Kidney glomerular epithelial cell (primary cell): ENCODE measurements at places on chromosomes 4 and X.

- no peak for DNase-seq
Observed at GRCh38 chr4:52568351-52568750, 90.8 kb downstream of the USP46 start.

DNA sequence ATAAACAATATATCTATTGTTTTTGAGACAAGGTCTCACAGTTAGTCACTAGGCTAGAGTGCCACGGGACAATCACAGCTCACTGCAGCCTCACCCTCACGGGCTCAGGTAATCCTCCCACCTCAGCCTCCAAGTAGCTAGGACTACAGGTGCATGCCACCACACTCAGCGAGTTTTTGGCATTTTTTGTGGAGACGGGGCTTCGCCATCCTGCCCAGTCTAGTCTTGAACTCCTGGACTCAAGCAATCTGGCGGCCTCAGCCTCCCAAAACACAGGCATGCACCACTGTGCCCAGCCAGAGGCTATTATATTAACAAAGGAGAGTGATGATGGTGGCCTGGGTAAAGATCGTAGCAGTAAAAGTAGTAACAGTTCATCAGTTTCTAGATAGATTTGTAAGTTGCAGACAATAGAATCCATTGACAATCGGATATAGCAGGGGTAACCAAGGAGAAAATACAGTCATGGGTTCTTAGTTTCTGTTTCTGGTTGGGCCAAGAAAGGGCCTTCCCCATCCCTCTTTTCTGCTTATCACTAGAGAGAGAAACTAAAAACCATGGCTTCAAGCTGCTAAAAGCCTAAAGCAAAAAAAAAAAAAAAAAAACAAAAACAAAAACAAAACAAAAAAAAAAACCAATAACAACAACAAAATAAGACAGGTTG, 60.6 kb downstream of the ANXA10 start:
- no peak for DNase-seq

GRCh38 chr4:144288011-144288903, 147.7 kb upstream of the GYPA start:
- DNase-seq = no peak

DNA sequence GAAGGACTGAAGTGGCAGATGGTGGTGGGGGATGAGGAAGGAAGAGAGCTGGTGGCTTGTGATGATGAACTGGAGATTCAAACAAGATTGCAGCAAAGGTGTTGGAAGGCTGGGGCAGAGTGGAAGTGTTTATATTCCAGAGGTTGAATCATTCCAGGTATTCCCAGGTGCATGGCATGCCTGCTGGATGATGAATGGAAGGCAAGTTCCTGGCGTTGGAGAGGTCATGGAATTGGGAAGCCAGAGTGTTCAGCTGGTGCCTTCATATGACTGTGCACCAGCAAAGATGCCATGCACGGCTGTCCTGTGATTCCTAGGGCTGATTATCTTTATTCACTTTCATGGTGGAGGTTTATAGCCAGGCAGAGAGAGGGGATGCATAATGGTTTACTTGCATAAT, 135.8 kb upstream of the PUDP start:
- no peak for DNase-seq

DNA sequence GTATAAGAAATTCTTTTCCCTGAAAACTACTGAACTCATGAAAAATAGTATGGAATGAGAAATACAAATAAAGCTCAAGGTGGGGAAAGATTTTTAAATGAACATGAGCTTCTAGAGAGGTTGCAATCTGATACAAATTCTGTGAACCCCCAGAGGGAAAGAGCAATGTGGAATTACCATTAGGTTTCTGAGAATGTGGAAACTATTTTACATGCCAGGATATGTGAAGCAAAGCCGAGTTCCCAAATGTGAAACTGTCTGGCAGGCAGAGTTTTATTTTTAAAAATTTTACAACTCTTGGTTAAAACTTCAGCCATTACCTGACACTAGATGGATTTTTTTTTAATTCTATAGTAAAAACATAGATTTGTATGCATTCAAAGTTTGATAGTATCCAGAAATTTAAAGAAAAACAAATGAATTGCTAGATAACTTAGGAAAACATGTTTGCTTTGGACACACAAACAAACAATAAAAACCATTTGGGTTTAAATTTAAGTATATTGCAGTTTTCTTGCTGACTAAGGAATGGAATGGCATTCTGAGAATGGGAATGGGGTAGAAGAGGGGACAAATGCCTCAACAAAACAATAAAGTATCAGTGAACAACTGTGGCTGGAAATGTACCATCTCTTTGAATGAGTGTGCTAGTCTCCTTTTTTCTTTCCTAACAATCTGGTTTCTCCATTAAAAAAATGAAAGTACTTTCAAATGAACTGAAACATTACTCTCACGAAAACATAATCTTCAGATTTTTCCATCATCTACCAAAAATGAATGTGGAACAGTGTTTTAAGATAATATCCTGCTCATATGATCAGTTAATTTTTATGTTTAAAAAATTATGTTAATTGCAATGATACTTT, 99.6 kb downstream of the PCDH18 start:
- DNase-seq = no peak

DNA sequence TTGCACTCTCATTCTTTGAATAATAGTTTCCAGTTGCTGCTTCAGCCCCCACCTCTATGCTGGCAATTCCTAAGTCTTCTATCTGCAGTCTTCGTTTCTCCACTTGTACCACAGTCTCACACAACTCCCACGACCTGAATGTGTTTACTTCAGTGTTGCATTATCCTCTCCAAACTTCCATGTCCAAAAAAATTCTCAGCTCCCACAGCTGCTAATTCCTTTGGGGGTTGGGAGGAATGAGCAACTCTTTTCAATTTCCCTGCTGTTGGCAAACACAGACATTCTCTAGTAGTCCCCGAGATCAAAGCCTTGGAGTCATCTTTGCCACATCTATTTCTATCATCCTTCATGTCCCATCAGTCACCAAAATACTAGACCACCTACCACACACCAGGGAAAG, 14.4 kb upstream of the CDS1 start:
- DNase-seq = no peak

DNA sequence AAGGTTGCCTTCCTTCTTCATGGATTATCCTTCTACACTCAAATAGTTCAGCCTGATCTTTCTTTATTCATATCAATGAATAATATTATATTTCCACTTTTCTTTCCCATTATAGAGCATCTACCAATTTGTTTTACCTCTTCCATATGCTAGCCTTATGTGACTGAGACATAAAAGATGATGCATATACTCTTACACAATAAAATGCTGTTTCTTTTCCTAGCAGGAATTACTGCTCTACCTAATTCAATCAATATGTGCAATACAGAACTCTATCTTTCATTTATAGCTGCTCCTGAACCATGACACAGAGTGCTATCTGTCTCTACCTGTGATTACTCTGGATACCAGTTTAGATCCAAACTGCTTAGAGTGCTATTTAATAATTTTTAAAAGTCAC, 2334.0 kb downstream of the PCDH7 start:
- DNase-seq = no peak

- DNase-seq = no peak
Observed at GRCh38 chr4:83369831-83370639, 35.4 kb upstream of the HPSE start.

- peak; percentile 2 for DNase-seq
Observed at GRCh38 chr4:149409146-149409545, 406.5 kb downstream of the IQCM start.

DNA sequence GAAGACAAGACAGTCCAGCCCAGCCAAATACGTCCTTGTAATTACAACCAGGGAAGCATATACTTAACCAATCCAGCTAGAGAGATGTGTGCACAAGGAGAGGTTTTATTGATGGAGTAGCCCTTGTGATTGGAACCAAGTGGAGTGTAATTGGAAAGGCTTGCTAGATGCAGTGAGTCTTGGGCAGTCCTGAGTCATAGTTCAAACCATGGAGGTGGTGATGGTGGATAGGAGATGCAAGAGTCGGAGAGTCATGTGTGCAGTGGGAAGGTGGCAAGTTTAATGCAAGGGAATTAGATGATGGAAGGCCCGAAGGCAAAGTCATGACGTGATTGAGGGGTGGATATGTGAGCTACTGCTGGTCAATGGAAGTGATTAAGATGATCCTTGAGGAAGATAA, 63.7 kb downstream of the PHEX start:
- DNase-seq = no peak

DNA sequence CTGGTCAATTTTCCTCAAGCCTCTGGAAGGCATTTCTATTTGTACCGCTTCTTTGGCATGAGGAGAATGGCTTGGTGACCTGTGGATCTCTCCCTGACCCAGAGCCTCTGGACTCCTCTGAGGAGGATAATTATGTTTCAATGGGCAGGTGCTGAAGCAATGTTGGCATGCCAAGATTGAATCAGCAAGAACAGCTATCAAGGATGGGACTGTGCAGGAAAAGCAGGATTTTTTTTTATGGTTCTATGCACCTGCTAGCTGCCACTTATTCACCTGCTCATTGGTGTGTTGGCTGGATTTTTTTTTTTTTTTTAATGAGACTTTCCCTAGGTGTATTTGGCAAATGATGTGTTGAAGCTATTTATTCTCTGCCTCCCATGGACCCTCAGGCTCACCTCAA, 821.2 kb downstream of the RPA4 start:
- no peak for DNase-seq

DNA sequence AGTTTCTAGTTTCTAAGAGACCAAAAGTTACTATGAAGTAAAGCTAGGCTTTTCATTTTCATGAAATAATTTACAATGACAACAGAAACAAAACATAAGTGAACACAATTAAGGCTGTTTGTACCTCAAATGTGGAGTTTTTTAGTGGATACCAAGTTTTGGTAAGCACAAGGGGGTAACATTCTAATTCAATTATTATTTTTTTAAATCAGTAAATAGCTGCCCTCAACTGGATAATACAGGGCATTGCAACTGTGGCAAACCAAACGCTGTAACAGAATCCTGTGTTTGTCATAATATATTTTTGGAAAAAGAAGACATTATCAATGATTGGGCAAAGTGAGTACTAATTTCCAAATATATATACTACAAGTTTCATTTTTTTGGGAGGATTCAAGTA, 150.3 kb downstream of the FBXW7 start:
- no peak for DNase-seq

DNA sequence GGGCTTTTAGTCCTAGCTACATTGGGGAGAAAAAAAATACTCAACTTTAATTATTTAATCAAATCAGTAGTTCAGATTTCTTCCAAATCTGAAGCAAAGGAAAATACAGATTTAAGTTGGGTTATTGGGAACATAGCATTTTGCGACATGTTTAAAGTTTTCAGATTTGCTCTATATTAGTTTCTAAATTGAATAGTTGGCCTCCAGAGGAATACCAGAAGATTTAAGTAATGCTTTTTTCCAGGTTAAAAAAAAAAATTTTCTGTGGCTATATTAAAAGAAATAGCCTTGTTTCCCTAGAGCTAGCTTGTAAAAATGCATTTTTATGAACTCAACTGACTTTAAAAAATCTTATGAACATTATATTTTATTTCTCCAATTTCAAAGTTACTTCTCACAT, 115.9 kb downstream of the DDX53 start:
- DNase-seq = no peak

DNA sequence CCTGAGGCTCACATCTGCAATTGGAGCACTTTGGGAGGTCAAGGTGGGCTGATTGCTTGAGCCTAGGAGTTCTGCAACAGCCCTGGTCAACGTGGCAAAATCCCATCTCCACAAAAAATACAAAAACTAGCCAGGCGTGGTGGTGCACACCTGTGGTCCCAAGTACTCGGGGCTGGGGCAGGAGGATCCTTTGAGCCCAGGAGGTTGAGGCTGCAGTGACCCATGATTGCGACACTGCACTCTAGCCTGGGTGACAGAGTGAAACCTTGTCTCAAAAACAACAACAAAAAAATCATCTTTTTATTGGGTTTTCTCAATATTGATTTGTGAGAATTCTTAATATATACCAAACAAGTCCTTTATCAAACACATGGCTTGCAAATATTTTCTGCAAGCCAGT, 64.9 kb downstream of the ANKRD17 start:
- DNase-seq = no peak

DNA sequence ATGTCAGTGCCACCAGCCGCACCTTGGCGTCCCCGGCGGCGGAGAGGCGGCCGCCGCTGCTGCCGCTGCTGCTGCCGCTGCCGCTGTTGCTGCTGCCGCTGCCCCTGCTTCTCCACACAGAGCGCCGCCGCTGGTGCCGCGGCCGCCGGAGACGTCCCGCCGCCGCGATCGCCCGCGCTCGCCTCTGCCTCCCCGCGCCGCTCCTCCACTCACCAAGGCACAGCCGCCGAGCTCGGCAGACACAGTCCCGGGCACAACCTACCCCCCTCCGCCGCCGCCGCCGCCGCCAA, at the start of gene PPP3CA:
Gene PPP3CA (minus strand): TSS at position 260 of the 290 bp plus-strand sequence.
- no peak for DNase-seq

DNA sequence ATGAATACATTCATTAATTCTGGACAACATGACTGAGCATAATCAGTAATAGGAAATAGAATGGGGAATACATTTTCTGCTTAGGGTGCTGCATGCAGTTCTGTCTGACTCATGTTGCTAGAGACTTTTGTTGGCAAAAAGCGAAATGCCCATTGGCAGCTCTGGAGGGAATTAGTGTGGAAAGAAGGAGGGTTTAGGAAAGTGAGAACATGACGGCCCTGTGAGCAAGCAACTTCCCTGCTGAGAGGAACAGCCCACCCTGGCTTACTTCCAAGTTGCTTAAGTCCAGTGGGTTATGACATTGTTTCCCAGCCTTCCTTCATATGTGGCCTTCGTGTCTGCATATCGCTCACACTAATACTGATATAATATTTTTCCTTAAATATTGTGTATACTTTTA, 13.8 kb downstream of the MAD2L1 start:
- no peak for DNase-seq

- DNase-seq = no peak
Observed at GRCh38 chr4:128552586-128552907, 257.0 kb upstream of the JADE1 start.

GRCh38 chr4:37873386-37873785, 17.5 kb upstream of the TBC1D1 start:
- peak; percentile 41 for DNase-seq

DNA sequence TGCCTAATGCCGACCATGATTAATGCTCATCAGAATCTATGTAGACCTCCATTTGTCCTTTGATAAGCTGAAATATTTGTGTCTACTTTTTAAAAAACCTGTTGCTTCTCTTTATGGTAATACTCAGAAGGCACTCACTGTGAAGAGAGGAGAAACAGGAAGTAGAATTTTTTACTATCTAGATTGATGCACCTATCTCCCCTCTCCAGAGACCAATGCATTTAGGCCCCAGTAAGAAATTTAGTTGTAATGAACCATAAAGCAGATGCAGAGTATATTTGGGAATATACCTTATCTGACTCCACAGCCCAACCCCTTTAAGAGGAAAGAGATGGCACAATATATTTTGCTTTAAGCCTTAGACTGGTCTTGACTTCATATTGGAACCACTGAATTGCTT, 11.1 kb downstream of the TBL1X start:
- no peak for DNase-seq

GRCh38 chr4:6854098-6854744, 55.4 kb upstream of the TBC1D14 start:
- DNase-seq = no peak

GRCh38 chrX:154542723-154543424, 3.8 kb downstream of the G6PD start:
- no peak for DNase-seq
